ENCODE measurements at places on chromosomes 2 and 18.
A peak's percentile ranks its signal among the peaks of the same experiment; 100 is the strongest.

DNA sequence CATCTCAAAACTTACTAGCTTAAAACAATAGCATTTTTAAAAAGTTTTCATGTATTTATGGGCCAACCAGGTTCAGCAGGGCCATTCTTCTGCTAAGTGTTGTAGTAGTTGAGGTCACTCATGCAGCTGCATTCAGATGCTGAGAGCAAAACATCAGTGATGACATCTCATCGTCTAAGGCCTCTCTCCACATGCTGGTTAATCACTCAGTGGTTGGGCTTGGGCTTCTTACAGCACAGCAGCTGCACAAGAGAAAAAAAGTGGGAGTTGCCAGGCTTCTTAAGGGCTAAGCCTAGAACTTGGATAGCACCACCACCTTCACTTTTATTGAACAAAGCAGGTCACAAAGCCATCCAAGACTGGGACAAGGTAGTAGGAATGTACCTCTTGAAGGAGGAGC is 190.3 kb downstream of the IRS1 start:
- no peak for DNase-seq

DNA sequence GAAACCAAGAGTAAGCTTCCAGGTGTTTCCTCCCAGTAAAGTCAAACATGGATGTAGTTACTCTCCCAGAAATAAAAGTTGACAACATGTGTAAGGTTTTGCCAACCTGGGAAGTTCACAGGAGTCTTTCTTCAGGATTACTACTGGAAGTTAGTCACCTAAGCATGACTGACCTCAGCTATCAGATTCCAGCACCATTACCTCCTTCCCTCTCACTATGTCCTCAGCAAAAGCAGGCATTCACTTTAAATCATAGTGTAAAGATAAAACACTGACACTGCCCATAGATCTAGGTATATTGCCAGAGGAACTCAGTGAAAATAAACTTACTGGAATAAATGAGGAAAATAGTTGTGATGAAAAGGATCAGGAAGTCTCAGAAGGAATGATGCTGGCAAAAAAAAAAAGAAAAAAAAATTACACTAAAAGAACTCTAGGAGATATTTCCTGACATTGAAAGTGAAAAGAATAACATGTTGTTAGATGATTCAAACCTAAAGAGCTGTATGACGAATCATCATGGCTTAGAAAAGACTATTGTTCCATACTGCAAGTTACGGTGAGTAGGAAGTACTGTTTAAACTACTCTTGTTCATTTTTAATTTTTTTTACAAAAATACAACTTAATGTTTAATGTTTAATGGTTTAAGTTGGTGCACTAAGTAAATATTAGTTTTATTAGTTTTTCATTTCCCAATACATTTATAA is 484.5 kb upstream of the ZNF804A start:
- DNase-seq, result no peak

GRCh38 chr2:132904142-132904842 is 234.3 kb upstream of the LYPD1 start:
- DNase-seq, result no peak

GRCh38 chr2:120735746-120736170 is at the start of gene GLI2:
Gene GLI2 (plus strand): TSS chr2:120735868. CDS start chr2:120797321, 61,453 bp downstream.
- DNase-seq, result no peak

- DNase-seq, result no peak
Observed at GRCh38 chr2:160255408-160255807, 55.3 kb upstream of the ITGB6 start.

DNA sequence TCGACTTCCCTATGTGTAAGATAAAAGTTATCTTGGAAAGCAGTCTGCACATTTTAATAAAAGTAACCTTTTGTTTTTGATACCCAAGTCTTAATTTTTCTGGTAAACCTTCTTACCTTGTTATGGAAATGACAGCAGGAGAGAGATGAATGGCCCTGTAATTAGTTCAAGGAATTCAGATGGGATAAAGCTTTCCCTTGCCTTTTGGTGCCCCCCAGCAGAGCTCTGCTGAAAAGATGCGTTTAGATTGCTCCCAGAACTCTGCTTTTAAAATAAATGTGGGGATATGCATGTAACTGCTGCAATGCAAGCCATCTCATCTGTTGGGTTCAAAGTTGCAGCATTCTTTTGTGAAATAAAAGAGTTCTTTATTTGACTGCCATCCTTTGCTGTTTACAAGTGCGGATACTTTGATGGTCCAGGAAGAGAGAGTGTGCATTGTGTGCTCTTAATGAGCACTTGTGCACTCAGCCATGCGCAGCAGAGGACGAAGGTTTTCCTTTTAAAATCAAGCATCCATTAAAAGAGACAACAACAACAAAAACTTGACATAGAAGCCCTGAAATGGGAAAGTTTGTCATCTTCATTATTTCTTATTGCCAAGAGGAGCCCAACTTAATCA is 176.7 kb upstream of the ST6GAL2 start:
- DNase-seq, result no peak

GRCh38 chr2:217746808-217747207 is 256.0 kb downstream of the TNS1 start:
- DNase-seq, result no peak

GRCh38 chr2:106299696-106300095 is 105.6 kb upstream of the UXS1 start:
- no peak for DNase-seq

DNA sequence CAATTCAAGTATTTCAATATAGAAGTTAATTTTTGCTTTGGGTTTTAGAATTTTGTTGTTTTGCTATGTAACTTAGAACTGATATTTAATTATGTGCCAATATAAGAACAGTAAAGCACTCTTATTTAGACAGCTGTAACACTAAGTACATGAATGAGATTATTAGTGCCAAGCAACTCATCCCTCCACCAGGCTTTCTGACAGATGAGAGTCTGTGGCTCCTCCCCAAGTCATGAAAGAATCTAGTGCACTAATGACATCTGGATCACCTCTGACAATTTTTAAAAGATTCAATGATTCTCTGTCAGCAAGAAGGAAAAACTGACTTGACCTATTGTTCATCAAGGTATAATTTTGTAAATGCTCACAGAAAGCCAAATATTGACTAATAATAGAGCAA is 67.8 kb downstream of the TMEFF2 start:
- DNase-seq, result no peak

GRCh38 chr18:58592223-58593214 is 36.4 kb downstream of the ALPK2 start:
- DNase-seq, result no peak

DNA sequence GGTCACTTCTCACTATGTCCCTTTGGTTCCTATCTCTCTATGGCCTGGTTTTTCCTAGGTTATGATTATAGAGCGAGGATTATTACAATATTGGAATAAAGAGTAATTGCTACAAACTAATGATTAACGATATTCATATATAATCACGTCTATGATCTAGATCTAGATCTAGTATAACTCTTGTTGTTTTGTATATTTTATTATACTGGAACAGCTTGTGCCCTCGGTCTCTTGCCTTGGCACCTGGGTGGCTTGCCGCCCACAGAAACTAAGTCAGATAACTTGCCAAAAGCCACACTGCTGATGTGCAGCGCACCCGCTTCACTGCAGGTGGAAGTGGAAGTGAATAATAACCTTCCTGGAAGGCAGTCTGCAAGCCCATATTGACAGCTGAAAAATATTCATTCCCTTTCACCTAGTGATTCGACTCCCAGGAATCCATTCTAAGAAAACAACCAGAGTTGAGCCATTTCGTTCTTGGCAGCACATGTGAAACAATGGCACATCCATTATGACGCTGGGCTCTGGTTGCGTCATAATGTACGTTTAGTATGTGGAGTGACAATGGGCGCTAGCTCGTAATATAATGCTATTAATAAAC is 725 bp upstream of the ANKRD53 start:
- DNase-seq, result peak; percentile 35

- no peak for DNase-seq
Observed at GRCh38 chr2:127954857-127955256, 69.1 kb upstream of the AMMECR1L start.

DNA sequence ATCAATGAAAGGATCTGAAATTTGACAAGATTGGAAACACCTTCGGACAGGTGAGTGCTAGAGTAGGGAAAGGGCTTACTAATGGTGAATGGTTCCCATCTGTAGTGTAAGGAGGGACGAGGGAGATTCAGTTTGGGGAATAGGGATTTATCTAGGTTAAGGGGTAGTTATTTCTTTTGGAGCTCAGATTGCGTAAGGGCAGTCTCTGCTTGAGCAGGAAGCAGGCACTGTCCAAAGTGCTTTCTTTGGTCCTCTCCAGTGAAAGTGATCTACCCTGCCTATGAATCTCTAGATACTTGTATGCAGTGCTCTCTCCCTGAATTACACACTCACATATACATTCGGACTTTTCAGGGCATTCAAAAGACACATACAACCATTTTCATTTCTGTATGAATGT is 272.9 kb upstream of the FIGN start:
- DNase-seq, result no peak
